HCT116 (cell line): ENCODE measurements at places on chromosomes 6 and 20.
A peak's percentile ranks its signal among the peaks of the same experiment; 100 is the strongest.

DNA sequence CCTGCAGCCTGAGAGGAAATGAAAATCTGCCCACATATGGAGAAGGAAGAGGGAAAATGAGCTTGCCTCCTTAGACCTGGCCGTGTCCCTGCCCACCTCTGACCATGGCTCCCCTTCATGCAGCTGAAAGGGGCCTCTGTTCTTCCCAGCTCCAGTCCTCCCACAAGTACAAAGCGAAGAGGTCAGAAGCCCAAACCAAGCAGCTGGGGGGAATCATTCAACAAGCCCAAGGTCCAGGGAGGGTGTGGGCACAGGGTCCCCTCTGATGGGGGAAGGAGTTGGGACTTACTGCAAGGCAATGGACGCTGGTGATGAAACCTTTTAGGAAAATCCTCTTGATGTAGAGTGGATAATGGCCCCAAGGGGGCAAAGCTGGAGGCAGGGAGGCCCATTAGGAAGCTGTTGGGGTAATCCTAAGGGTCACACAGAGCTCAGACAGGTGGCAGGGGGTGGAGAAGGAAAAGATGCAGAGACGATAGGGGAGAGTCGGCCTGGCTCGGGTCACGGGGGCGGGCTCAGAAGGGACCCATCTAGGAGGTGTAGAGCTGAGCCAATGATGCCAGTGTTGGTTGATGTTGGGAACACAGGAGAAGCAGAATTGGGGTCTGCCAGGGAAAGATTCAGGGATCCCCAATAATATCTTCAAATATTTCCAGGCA is 16.1 kb upstream of the GRM4 start:
- no peak for DNase-seq

DNA sequence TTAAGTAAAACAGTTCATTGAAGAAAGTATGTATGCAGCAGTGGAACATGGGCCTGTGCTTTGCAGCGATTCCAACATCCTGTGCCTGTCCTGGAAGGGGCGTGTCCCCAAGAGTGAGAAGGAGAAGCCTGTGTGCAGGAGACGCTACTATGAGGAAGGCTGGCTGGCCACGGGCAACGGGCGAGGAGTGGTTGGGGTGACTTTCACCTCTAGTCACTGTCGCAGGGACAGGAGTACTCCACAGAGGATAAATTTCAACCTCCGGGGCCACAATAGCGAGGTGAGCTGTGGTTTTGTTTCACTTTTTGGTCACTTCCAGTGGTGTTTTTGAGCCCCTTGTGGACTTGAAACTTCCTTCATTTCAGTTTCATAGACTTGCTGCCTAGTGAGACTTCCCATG is 1.7 kb downstream of the TULP4 start:
- no peak for DNase-seq

- no peak for DNase-seq
These were observed 257.7 kb upstream of the GJE1 start for GRCh38 chr6:141874930-141875602.

DNA sequence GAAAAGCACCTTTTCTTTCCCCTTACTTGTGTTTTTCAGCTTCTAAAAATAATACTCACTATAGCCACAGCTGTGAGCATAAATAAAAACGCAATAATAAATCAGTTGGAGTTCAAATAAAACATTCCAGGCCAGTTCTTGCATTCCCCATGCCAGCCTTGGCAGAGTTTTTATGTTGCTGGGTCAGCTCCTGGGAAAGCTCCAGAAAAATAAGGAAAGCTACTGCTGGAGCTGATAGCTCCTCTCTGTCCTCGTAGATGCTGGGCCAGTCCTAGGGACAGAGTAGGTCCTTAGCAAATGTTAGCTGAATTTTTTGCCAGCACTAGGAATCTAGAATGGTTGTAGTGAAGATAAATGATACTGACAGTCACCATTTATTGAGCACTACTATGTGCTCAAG is 389.0 kb upstream of the SYNCRIP start:
- no peak for DNase-seq

DNA sequence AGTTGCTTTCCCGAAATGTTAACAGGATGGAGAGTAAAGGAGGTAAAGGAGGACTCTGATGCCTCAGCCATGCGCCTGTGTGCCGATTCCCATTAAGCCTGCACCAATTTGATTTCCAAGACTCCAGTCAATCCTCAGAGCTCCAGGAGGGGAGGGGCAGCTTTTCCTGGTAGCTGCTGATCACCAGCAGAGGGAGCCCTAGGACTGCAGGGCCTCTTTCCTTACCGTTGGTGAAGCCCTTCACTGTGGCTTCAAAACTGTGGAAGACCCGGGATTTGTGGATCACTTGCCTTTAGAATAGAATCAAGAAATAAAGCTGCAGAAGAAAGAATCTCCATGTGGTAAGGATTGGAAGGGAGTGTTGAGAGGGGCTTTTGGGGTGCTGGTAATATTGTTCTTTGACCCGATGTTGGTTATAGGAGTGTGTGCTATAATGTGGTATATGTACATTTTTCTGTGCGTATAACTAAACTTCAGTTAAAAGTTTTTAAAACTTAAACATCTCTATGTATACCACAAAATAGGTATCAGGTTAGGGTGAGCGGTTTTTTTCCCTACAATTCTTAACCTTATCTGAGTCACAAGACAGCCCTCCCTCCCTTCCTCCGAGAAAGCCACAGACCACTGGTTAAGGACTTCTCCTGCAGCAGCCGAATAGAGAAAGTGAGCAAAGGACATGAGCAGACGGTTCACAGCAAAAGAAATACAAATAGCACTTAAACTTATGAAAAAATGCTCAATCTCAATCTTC is 6.9 kb upstream of the OSER1 start:
- DNase-seq: peak; percentile 65

- no peak for DNase-seq
These were observed 259.2 kb downstream of the DLL1 start for GRCh38 chr6:170031684-170032121.

GRCh38 chr6:161031721-161032495 is 40.3 kb downstream of the MAP3K4 start:
- DNase-seq: no peak

DNA sequence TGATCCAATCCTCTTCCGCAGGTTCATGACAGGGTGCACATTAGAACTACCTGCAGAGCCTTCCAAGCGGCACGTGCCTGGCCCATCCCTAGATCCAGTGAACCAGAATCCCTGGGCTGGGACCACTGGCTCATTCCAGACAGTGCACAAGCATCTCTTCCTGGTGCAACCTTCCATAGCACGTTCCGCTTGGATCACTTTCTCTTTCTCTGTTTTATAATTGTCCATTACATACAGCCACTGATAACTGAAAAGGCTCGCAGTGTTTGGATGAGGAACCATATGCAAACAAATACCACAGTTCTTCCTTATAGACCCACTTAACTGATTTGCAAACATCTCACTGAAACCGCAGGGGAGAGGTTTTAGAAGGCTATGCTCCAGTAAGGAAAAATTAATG is 59.6 kb upstream of the DDR1 start:
- DNase-seq: no peak

- DNase-seq: no peak
These were observed 25.5 kb downstream of the ABHD12 start for GRCh38 chr20:25364879-25365699.

- DNase-seq: peak; percentile 86
These were observed 66.5 kb downstream of the MYLK4 start for GRCh38 chr6:2684103-2684749.

GRCh38 chr6:29834564-29835436 is 7.2 kb downstream of the HLA-G start:
- no peak for DNase-seq

GRCh38 chr6:5079692-5080091 is 5.4 kb upstream of the PPP1R3G start:
- no peak for DNase-seq

- no peak for DNase-seq
These were observed 45.3 kb downstream of the MAK start for GRCh38 chr6:10793035-10793434.

DNA sequence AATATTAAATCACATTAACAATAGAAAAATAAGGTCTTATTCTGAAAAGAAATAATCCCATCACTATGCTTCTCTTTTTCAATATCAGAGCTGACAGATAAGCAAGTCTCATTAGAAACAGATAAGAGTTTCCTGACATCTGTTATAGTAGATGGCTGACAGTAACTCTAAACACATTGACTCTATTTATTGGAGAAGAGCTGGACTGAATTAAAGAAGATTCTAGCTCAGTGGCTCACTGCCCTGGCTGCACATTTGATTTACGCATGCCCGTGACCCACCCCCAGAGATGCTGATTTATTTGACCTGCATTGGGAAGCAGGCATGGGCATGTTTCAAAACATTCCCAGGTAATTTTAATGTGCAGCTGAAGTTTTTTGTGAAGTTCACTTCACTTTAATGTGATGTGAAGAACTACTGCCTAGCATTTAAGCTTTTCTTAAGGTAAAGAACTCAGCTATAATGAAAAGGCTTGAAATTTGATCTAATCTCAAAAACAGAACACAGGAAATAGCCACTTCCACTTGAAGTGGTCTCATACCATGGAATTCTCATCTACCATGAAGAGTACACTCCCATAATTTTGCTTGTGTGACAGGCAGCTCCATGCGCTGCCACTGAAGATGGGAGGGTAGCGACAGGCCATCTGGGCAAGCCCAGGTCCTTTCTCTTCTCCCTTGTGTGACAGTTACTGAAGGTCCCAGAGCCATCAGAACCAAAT is 162.3 kb downstream of the TPBG start:
- no peak for DNase-seq

- no peak for DNase-seq
These were observed 398.5 kb upstream of the PLCB4 start for GRCh38 chr20:8670207-8670892.

DNA sequence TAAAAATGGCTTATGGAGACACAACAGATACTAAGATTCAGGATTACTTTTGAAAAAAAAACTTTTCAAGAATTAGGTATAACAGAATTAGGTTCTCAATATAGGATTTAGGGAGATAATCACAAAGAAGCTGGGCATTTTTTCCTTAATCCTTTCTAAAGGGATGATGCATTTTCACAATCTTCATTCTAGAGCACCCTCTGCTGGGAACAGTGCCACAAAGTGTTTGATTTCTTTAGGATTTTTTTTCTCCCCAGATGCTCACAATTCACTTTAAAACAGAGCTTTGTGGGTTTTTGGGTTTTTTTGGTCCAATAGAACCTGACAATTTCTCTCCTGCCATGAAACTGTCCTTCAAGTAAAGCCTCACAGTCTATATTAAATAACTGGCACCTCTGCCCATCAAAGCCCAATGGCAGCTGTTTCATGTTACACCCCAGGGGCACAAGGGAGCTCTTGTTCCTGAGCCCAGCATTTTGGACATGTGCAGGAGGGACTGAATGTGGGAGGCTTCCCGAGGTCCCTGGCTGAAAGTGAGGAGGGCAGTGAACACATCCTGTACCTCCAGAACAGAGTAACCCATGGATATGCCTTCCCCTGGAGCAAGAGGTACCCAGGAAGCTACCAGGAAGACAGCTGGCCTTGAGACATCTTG is 39.7 kb downstream of the PREP start:
- no peak for DNase-seq

DNA sequence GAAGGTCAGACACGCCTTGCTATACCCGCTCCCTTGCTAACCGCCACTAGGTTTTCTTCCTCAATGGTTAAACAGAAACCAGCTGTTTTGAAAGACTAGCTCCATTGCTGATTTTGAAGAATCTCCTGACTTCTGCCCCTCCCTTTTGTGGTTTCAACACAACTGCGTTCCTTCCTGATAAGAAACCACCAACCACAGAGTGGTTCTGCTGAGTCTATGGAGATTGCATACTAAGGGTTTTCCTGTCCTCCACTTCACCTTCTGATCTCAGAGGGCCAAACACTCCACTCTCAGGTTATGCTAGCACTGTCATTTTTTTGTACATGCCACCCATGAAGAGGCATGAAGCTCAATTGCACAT is 207.9 kb downstream of the MYLK4 start:
- DNase-seq: no peak

DNA sequence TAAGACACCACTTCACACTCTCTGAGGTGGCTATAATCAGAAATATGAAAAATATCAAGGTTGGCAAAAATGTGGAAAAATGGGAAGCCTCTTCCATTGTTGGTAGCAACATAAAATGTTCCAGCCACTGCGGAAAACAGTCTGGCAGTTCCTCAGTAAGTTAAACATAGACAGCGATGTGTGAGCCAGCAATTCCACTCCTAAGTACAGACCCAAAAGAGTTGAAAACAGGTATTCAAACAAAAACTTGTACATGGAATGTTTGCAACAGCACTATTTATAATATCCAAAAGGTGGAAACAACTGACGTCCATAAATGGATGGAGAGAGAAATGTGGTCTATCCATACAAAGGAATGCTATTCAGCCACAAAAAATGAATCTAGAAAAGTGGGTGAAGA is 7.4 kb upstream of the PPDPF start:
- DNase-seq: no peak

- DNase-seq: no peak
These were observed 32.7 kb downstream of the ROS1 start for GRCh38 chr6:117393045-117393444.

- peak; percentile 56 for DNase-seq
These were observed 161.4 kb downstream of the LY86 start for GRCh38 chr6:6749702-6750491.

DNA sequence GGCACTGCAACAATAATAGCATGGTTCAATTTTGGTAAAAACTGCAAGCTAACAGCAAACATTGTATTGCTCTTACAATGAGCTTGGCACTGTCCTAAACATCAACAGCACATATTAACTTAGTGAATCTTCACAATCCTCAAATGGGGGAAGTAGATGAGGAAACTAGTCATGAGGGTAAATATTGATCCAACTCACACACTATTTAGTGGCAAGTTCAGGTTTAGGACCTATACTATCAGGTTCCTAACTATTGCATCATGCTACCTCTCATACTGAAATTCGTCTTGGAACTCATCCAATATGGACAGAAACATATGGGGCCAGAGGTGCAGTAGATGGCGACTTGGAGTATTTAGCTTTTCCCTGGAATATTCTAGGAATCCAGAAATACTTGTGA is 34.2 kb downstream of the FKBP1C start:
- DNase-seq: no peak

GRCh38 chr6:45031601-45032000 is 296.5 kb upstream of the RUNX2 start:
- DNase-seq: no peak
